ENCODE measurements at places on chromosomes 13 and 19.

GRCh38 chr19:55384131-55384919, at the start of gene TMEM238:
TMEM238 (minus strand) TSS chr19:55384292; CDS start chr19:55384259, 33 bp downstream.
- DNase-seq = no peak

- no peak for DNase-seq
Measured at GRCh38 chr13:88919970-88920628, 1248.9 kb downstream of the SLITRK5 start.

DNA sequence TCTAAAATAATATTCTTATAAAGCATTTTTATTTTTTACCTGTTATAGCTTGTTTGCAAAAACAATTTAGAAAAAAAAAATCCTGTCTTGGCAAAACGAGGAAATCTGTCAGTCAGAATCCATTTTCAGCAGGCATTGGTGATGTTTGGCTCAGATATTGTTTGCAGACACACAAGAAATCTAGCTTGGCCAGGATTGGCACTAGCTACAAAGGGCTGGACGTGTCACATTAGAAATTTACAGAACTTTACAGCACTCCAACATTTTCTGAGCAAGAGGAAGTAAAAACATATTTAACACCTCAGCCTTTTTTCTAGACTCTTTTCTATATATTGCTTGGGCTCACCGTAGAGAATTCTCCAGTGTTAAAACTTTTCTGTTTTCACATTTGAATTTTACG, 9.9 kb downstream of the ZNF91 start:
- no peak for DNase-seq

DNA sequence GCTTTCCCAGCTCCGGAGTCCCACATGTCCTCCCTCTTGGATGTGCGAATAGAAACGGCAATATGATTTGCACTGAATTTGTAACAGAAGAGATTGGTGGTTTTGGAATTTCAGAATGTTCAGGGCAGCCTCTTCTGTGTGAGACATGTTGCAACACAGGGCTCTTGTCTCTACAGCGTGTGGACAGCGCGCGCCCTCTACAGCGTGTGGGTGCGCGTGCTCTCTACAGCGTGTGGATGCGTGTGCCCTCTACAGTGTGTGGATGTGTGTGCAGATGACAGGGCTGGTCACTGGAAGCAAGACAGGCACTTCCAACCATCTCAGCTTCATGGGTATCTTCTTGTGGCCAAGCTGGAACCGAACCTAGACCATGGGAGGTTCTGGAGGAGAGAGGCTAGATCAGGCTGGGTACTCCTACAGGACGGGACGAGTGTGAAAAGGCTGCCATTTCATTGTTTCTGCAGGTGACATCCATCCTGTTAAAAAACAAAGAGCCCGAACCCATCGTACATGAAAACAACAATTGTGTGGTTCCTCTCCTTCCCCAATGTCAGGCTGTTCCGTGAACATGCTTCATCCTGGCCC, 78.4 kb downstream of the TEX29 start:
- DNase-seq = no peak

DNA sequence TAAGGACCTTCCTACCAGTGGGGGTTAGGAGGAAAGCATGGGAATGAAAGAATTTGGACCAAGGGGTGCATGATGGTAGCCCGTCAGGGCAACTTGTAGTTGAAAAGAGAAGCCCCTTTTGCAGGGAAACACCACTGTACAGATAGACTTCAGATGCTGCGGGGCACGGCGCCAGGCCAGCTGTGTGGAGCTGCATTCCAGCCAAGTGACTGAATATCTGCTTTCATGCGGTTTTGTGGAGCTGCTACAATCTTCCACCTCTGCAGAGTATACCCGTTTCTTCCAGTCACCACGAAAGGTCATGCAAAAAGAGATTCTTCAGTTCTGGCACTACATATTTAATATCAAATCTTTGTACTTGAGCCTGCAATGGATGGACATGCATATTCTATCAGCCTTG, 104.7 kb downstream of the RGCC start:
- DNase-seq = no peak

DNA sequence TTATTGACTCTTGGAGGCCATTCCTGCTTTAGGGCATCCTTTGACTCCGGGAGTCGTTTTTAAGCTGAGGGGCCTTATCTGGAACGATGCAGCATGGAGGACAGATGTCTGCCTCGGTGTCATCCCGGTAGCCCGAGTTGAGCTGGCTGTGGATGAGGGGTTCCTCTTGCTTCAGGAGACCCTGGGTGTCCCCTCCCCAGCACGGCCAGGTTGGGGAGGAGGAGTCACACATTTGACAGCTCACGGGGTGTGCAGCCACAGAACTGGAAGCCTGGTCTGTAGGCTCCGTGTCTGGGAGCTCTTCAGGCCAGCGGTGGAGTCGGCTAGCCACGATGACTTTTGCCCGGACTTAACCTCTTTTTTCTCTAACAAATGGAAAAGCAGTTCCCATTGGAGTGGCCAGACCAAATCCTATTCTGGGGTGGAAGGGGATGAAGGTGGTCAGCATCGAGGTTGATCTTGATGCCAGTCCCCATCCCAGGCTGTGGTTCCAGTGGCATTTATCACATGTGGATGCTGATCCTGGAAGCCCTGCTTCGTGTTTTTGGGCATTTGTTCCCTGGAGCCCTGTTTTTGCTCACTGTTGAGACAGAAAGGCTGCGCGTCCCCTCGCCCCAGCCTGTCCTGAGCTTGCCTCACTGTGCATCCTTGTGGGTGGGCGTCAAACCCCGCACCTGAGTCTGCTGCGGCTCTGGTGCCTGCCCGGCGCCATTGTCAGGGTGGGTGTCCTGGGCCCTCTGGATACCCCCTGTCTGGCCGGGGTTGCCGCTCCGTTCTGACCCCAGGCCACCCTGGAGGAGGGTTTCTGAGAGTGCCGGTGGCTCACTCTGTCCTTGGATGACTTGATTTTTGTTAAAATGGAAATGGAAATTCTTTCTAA, 12.0 kb downstream of the TFDP1 start:
- no peak for DNase-seq

DNA sequence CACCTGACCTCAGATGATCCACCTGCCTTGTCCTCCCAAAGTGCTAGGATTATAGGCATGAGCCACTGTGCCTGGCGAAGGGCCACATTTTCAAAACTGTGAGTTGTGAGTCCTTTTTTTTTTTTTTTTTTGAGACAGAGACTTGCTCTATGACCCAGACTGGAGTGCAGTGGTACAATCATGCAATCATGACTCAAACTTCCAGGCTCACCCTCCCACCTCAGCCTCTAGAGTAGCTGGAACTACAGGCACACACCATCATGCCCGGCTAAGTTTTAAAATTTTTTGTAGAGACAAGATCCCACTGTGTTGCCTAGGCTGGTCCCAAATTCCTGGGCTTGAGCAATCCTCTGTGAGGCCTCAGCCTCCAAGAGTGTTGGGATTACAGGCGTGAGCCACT, 3.8 kb upstream of the MYPOP start:
- no peak for DNase-seq

DNA sequence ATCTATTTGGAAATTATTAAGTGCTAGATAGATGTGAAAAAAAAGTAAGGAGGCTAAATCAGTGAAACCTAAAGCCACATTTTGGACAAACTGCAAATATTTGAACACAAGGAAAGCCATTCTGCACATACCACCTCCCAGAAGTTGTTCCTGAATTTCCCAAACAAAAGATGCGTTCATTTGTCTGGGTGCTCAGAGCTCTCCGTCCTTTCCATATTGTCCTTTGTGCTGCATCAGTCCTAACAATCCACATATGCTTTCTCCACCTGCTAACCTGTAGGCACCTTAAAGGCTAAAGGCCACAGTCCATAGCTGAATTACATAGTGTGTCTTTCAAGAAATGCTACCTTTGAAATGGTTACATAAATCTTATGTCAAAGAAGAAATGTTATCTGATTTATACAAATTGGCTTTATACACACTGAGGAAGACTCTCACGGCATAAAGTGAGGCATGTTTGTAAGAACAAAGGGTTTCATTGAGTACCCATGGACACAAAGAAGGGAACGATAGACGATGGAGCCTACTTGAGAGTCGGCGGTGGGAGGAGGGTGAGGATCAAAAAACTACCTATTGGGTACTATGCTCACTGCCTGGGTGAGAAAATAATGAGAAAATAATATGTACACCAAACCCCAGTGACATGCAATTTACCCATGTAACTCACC, 182.0 kb downstream of the RGCC start:
- DNase-seq = no peak

DNA sequence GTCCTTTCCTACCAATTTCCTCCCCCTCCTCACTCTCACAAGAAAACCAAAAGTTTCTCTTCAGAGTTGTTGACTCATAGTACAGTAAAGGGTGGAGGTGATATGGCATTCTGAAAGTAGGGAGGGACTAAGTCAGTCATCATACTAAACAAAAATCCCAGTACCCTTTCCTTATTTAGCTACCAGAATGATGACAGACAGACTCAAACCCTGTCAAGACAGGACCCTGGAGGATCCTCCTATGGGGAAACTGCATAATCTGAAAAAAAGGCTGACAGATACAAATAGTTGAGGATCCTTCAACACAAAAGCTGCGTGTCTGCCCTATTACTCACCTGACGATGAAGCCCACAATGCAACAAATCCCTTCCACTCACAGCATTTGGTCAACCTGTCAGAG, 55.5 kb downstream of the CYSLTR2 start:
- DNase-seq = no peak

DNA sequence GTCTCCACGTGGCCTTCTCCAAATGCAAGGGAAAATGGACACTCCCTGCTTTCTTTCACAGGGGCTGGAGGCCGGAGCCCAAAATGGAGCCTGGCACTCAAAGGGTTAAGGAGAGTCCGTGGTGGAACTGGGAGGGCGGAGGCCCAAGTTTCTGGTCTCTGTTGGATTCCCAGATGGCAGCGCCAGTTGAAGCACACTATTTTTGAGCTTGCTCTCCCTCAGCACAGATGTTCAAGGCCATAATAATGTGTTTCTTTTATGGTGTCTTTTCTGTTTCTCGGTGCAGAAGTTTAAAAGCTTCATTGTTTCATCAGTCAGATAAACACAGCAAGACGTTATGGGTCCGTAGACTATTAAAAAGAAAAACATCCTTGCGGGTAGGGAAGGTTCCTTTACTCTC, 67.6 kb downstream of the TNFRSF19 start:
- no peak for DNase-seq

DNA sequence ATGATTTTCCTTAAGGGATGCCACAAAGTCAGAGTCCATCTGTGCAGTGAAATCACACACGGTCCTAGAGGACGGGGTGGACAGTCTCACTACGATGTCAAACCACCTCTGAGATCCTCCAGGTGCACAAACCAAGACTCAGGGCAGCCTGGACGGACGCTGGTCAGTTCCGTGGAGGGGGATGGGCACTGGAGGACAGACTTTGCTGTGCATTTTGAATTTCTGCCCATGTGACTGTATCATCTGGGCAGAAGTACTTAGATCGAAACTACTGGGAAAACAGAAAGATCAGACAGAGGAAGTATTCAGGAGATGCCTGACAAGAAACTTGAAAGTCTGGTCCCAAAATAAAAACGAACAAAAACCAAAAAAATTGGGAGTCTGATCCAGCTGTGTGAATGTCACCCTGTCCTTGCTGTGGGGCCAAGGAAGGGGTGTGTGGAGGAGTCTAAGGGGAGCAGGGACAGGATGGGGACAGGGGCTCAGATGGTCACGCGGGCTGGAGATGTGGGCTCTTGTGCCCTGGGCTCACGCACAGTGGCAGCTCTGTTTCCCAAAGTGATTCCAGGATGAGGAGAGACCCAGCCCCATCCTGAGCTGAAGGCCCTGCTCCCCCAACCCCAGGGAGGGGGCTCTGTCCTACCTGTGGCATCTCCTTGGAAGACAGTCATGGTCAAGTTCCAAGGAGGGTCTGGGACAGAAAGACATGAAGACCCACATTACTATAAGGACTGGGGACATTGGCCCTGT, 1.5 kb downstream of the SIGLEC8 start:
- DNase-seq = no peak

DNA sequence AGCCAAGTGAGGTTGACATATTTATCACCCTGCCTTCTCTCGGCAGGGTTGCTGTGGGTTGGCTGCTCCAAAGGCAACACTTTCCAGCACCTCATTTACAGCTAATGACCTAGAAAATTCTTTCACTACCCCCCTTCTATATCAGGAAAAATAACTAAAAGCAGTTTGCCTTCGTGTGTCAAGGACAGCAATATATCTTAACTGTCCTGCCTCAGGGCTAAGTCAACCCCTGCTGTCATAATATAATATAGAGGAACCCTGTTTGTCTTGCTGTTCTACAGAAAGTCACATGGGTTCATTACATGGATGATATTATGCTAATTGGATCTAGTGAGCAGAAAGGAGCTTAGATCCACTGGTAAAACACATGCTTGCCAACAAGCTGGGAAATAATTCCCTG, 28.1 kb upstream of the USP12 start:
- no peak for DNase-seq

GRCh38 chr19:18809149-18809868, 18.2 kb upstream of the COMP start:
- DNase-seq = peak; percentile 84

DNA sequence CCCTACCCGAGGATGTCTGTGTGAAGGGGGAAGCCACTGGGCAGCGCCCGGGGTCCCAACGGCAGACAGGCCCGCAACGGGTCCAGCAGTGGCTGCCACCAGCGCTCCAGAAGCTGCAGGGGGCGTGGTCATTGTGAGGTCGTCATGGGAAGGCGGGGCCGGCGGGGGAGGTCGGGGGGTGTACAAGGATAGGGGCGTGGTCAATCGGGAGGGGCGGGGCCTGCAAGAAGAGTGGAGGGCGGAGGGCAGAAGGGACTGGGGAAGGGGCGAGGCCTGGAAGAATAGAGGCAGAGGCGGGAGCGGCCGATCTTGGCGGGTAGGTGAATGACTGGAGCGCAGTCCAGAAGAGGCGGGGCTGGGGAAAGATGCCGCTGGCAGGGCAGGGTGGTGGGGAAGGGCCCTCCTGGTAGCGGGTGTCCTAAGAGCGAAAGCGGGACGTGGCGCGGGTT, 4.4 kb downstream of the FUZ start:
- DNase-seq = no peak

DNA sequence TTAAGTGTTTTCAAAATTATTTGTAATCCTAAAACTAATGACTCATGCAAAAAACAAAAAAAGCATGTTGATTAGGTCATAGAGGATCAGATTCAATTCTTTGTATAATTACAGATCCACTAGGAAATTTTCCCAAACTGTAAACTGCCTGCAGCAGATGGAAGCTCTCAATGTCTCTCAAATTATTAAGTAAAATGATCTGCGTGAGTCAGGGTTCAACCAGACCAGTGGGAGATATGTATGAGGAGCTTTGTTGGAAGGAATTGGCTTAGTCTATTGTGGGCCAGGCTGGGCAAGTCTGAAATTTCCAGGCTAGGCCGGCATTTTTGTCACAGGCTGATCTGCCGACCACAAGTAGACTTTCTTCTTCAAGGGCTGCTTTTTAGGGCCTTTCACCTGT, 14.4 kb upstream of the SACS start:
- DNase-seq = no peak

DNA sequence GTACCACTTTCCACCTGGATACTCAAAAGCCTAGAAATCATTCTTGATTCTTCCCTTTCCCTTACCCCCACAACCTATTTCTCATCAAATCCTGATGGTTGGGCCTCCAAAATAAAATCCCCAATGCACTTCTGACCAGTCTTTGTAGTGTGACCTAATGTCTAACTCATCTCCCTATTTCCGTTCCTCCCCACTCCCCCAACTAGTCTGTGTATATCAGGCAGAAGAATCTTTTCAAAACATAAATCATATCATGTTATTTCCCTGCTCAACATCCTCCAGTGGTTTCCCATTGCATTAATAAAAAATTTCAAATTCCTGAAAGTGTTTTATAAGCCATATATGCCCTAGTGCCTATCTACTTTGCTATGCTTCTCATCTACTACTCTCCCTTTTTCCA, 17.7 kb downstream of the CCDC122 start:
- DNase-seq = no peak

- peak; percentile 44 for DNase-seq
Measured at GRCh38 chr19:17766543-17767131, 15.4 kb downstream of the FCHO1 start.

GRCh38 chr13:53028637-53029203, at the start of gene OLFM4:
OLFM4 (plus strand) TSS chr13:53028813; CDS start chr13:53028837, 24 bp downstream.
- DNase-seq = no peak
